ENCODE measurements at places on chromosomes 2 and 18. TPM values are rescaled to one million over a fixed set of nuclear protein-coding genes. Genes with fewer than 3 reads are reported as not detected.

- no peak for DNase-seq
Observed at GRCh38 chr2:164061129-164061746, 325.4 kb upstream of the FIGN start.

DNA sequence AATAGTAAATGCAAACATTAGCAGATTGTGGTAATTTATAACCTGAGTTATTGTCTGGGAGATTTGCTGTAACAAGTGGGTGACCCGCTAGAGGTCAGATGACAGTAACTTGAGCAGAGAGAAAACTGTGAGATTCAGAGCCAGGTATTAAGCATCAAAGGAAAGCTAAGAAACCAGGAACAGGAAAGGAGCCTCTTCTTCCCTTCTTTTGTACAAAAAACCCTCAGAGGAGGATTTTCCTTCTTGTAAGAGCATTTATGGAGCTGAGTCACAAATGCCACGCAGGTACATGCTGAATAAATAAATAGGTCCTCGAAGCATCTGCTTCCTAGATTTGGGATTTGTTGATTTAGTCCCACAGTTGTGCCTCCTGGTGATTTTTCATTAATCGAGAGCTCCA lies 146.5 kb downstream of the SH3BP4 start:
- DNase-seq, result no peak

DNA sequence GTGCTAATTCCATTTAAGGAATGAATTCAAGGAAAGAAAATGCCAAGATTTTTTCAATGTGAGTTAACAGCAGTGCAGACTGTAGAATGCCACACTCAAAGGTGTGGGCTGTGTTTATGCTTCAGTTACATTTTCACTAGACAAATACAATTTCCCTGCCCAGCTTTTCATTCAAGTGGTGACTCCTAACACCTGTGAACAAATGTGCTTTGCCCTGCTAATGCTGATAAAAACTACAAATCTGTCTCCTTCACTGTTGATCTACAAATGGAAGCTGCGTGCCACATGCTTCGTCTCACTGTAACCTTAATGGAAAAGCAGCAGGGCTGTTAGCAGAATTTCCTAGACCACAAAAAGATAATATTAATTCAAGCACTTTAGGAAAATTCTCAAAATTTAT lies 19.8 kb upstream of the TCF4 start:
- no peak for DNase-seq

- no peak for DNase-seq
Observed at GRCh38 chr2:120586507-120587278, 149.0 kb upstream of the GLI2 start.

- no peak for DNase-seq
Observed at GRCh38 chr18:12478269-12479047, 70.7 kb downstream of the PRELID3A start.

DNA sequence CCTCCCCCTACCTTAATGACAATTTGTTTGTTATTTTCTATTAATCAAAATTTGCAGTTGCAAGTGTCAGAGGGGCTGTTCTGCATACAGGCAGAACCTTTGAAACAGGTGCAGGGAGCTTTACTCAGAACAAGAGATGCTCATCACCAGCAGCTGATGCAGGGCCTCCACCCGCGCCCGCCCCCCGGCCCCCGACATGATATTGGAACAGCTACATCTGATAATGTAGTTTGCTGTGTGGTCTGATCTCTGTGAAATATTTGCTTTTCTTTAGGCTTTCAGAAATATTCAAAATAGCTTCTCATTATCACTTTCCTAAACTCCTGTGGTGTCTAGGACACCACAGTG lies 130.0 kb downstream of the PRKCE start:
- no peak for DNase-seq

DNA sequence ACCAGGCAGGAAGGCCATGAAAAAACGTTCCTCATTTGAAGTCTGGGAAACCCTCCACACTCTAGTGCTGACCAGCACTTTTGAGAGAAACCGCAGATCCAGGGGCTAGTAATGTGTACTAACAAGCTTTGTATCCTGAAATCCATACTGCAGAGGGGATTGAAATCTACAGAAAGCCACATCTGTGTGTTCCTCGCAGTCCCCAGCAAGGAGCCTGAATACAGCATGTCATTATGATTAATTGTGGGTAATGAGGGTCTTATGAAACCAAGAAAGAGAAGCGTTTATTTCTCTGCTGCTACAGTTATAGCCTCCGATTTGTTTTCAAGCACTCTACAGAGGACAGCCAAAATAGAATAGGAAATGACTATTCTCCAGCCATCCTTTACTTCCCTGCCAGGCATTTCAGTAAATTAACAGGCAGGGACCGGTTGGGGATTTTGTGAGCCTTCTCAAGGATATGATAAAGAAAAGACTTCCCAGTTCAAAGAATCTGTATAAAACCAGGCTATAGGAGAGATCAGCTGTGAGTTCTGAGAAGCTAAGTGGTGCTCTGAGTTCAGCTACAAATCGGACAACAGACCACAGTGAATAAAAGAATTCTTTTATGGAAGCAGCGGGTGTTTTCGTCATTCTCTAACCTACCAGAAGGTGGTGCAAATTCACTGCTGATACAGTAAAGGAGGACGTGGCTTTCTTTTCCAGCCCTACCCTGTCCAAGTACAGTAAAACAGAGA lies 133.4 kb downstream of the INSIG2 start:
- DNase-seq, result no peak

GRCh38 chr2:729376-729861 lies 52.2 kb upstream of the TMEM18 start:
- DNase-seq, result no peak

The CD226 gene
- total RNA-seq, result 2.1 TPM

The GRB14 gene
- 2.5 TPM for total RNA-seq

Data from breast epithelium (tissue), 4 donors.